Activated CD8-positive, alpha-beta memory T cell treated with anti-CD3 and anti-CD28 coated beads, Interleukin-2, amount 10 ng/mL, durations not matched to agents 7 days and 5 days (primary cell): ENCODE measurements at places on chromosomes 3 and 15. TPM values are rescaled to one million over a fixed set of nuclear protein-coding genes. Genes with fewer than 3 reads are reported as not detected.

- DNase-seq = no peak
These were observed 81.3 kb upstream of the RNF7 start for GRCh38 chr3:141656771-141657170.

- no peak for DNase-seq
These were observed 650.6 kb downstream of the ZPLD1 start for GRCh38 chr3:103085465-103085864.

Gene KCNAB1
- not detected for total RNA-seq

DNA sequence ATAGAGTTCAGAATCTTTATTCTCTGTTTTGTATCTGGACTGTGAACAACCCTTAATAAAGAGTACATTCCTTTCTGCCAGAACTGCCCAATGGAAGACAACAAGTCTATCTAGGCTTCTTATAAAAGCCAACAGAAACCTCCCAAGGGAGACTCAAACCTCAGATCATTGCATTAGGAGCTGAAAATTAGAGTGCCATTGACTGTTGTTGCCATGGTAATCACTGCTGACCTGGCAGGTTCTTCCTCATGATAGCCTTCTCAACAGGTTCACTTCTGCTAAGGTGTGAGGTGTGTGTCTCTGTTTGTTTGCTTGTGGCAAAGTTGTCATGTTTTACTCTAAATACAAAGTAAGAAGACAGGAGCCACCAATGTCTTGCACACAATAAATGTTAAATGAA lies 79.2 kb downstream of the TMEM108 start:
- DNase-seq = no peak

Gene WDR48
- 25.7 TPM for total RNA-seq

DNA sequence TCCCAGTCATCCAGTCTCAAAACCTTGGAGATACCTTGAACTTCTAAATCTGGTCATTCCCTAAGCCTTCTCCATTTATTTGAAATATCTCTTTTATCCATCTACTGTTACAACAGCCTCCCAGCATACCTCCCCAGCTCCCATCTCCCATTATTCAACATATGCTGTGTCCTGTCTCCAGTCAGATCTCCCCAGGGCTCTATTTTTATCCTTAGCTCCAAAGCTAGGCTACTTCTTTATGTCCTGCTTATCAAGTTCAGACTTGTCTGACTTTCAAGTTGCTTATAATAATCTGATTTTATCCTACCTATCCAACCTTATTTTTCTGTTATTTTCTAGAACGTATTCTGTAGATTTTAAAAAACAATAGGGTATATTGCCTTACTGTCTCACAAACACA lies 44.2 kb downstream of the IQGAP1 start:
- no peak for DNase-seq

Gene ABCC5
- 21.2 TPM for total RNA-seq

GRCh38 chr3:57274845-57275244 lies 17.6 kb downstream of the ASB14 start:
- no peak for DNase-seq

- DNase-seq = no peak
These were observed 547 bp downstream of the WNT7A start for GRCh38 chr3:13879102-13879945.

Gene CPEB1
- not detected for total RNA-seq

DNA sequence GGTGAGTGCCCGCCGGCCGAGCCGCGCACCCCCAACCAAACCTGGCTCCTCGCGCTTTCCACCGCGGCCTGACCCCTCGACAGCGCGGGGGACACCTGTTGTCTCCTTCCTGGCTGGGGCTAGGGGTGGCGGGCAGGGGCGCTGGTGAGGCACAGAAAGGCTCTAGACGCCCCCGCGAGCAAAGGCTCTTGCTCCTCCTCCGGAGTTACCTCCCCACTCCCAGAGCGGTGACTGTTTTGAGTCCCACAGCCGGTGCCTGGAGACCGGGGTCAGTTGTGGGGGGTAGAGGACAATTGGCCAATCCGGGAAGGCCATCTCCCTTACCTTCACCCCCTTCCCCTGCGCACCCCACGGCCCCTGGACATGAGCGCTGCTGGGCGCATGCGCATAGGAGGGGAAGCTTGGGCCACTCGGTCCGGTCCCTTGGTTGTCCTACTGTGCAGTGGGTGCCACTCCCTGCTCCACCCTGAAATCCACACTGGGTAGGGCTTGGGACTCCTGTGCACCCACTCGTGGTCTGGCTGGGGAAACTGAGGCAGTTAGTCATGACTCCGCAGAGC lies 554 bp downstream of the CHST13 start:
- no peak for DNase-seq

GRCh38 chr3:191329654-191330529 lies at the start of gene UTS2B:
Gene UTS2B, minus strand, starts transcription at chr3:191330526. Its CDS starts 48,337 bp downstream, at chr3:191282189.
- no peak for DNase-seq

- DNase-seq = no peak
These were observed 122.6 kb downstream of the EPHB1 start for GRCh38 chr3:134917631-134918030.

GRCh38 chr15:79004336-79004735 lies 59.5 kb upstream of the CTSH start:
- DNase-seq = no peak

GRCh38 chr15:38281031-38281430 lies 28.4 kb downstream of the SPRED1 start:
- no peak for DNase-seq

- no peak for DNase-seq
These were observed 248.3 kb downstream of the ADAMTS17 start for GRCh38 chr15:100093211-100094126.

Gene IL17RE
- 0.68 TPM for total RNA-seq

DNA sequence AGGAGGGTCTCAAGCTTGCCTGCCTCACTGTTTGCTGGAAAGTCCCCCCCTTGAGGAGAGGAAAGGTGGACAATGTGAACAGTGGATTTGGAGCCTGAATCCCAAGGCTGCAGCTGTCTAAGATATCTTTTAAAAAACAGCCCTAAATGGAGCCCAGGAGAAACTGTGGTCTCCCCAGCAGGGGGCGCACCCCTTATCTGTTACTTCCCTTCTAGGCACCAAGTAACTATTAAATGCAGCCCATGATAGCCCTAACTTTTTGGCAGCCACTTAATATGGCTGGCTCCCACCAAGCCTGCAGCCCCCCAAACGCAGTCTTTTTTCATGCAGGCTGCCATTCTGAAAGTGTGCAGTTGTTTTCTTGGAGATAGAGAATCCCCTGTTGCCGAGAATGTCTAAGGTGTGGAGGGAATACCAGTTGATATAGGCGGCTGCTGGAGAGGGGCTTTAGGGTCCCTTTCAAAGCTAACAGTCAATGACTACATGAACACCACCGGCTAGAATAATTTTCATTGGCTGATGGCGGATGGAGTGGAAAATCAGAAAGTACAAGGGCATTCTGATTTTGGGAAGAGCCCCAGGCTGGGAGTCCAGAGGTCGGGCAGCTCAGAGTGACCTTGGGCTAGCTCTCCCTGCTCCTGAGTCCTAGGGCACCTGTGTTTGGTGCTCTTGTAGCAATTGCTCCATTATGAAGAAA lies 1.3 kb downstream of the RHCG start:
- peak; percentile 51 for DNase-seq

DNA sequence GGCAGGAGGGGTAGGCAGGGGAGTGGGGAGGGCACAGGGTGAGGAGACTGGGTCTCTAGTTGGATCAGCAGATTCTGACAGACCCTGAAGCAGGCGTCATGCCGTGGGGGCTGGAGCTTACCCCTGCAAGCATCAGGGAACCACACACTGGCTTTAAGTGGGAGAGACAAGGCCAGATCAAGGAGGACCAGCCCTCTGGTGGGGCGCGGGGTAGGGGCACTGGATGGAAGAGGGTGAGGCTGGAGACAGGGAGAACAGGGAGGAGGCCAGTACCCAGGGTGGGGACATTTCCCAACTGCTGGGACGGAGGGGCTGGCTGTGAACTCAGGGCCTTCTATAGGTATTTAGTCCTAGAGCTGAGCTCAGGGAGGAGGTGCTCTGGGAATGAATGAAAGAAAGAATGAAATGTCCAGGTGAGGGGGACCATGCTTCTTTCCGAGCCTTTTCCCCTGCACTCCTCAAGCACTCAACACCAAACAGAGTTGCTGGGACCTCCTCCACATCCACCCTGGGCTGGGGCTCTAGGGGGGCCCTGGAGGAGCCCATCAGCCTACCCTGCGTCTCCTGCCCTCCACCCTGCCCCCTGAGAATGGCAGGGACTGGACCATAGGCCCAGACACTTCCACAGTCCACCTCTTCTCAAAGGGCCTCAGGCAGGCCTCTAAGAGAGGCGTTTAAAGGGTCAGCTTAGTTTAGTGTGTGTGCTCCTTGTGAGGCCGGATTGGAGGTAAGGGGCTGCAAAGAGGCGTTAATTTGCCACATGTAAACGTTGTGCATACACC lies 49.0 kb upstream of the FGD5 start:
- peak; percentile 23 for DNase-seq

GRCh38 chr15:68098465-68098864 lies 44.4 kb downstream of the PIAS1 start:
- DNase-seq = no peak

Gene ZMYND10
- total RNA-seq = 2.9 TPM

DNA sequence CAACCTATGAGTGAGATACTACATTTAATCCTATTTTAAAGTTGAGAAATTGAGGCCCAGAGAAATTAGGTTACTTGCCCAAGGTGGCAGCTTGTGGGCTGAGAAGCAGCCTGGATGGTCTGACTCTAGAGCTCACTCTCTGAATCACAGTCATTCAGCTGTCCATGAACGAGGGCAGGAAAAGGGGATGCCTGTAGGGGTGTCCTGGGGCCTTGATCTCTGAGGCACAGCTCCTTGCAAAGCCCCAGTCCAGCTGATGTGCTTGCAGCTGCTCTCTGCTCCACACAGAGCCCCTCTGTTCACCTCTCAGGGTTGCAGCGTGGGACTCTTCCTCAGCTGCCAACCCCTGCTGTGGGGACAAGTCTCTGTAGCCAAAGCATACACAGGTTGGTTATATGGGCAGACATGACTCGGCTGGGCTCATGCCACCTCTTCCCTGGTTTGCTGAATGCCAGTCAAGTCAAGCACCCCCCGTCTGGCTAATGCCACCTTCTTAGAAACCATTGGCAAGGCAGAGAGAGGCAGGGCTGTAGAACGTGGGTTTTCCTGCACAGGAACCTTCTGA lies 56.8 kb downstream of the GASK1A start:
- DNase-seq = peak; percentile 36

DNA sequence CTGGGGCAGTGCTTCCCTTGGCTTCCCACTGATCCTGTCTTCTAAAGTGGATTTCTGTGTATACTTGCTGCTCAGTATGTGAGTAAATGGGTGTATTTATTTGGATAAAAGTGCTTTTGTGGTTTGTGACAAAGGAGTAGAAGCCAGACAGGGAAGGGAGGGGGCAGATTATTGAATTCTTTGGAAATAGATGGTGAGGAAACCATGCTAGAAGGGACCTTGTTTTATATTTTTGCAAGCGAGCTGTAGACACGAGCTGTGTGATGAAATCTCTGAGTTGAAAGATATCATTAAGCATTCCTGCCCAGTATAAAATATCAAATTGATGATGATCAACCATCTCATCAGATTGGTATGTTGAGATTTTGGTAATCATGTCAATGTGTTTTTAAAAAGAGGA lies 68.9 kb downstream of the DUT start:
- DNase-seq = no peak

Gene PLSCR5
- total RNA-seq = not detected

- no peak for DNase-seq
These were observed 222.6 kb downstream of the ABHD5 start for GRCh38 chr3:43913036-43913948.

Gene PLA2G4E
- total RNA-seq = 0.05 TPM

- no peak for DNase-seq
These were observed 61.4 kb upstream of the LEKR1 start for GRCh38 chr3:156764751-156765150.

- DNase-seq = no peak
These were observed 18.6 kb upstream of the IGDCC3 start for GRCh38 chr15:65396283-65396964.

DNA sequence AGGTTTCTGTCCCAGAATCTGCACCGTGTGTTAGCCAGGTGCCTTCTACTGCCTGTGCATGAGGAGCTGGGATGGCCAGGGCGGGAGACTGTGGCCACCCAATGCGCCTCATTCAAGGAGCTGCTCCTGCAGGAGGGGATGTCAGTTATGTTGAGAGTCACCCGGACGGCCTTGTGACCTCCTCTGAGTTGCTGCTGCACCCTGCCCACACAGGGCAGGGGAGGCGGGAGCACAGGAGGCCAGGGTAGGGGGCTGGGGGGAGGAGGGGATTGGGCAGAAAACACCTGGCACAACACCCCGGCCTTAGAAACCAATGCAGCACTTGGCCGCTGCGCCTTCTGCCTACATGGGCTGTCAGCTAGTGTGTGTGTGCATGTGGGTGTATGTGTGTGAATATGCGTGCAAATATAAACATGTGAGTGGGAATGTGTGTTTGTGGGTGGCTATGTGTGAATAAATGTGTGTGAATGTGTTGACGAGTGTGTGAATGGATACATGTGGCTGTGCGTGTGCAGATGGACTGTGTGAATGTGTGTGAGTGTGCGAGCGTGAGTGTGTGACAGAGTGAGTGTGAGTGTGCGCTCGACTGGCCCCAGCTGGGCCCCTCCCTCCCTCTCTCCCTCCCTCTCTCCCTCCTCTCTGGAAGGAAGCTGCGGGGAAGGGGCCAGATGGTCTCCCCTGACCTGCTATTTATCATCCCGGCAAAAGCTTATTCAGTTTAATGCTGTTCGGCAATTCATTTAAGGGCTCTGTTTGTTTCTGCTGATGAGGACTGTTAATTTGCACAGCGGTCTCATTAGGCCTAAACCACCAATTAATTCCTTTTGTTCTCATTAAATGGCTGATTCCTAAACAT lies 106.9 kb downstream of the TLE3 start:
- no peak for DNase-seq

Gene PPARG
- 2.8 TPM for total RNA-seq

Gene STAB1
- total RNA-seq = not detected

DNA sequence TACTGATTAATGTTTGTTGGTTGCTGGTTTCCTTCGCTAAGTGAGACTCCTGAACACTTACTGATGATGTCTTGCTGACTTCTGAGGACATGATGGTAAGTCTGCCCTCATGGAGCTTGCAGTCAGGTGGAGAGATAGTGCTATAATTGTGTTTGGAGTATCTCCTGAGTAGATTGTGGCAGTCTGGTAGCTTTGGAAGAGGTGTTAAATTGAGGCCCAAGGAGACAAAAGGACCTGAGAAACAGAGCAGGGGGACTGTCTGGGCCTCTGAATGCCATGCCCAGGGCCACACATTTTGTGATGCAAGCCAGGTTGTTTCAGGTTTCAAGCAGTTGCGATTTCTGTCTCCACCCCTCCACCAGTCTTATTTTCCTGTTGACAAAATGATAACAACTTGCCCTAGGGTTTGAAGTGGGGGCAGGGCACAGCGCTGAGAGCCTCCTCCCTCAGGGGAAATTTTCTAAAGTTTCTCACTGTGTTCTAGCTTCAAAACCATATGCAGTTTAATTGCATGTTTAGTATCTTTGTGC lies 16.7 kb downstream of the SMAD3 start:
- DNase-seq = peak; percentile 85

Gene CAMK1
- total RNA-seq = 57.7 TPM

GRCh38 chr3:12352253-12352652 lies 63.4 kb downstream of the PPARG start:
- no peak for DNase-seq

DNA sequence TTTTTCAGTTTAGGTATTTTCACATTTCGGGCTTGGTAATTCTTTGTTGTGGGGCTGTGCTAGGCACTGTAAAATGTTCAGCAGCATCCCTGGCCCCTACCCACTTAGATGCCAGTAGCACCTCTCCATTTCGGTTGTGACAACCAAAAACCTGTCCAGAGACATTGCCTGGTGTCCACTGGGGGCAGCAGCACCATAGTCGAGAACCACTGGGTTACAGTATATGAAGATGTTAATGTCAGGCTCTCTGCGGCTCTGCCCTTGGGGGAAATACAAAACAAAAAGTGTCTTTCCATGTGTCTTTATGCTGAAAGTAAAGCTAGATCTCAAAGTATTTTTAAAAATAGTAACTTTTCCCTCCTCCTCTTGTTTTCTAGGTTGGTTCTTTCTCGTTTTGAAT lies 177.2 kb downstream of the ITPR1 start:
- no peak for DNase-seq
